ENCODE measurements at places on chromosomes 3 and 15.

- DNase-seq, result no peak
These were observed 21.1 kb downstream of the TTC23 start for GRCh38 chr15:99228120-99228770.

- DNase-seq, result no peak
These were observed 615.8 kb upstream of the AGTR1 start for GRCh38 chr3:148081926-148082325.

GRCh38 chr3:13509816-13510192 is 29.7 kb downstream of the HDAC11 start:
- DNase-seq, result no peak

- DNase-seq, result no peak
These were observed 450.1 kb upstream of the THBS1 start for GRCh38 chr15:39130556-39131379.

DNA sequence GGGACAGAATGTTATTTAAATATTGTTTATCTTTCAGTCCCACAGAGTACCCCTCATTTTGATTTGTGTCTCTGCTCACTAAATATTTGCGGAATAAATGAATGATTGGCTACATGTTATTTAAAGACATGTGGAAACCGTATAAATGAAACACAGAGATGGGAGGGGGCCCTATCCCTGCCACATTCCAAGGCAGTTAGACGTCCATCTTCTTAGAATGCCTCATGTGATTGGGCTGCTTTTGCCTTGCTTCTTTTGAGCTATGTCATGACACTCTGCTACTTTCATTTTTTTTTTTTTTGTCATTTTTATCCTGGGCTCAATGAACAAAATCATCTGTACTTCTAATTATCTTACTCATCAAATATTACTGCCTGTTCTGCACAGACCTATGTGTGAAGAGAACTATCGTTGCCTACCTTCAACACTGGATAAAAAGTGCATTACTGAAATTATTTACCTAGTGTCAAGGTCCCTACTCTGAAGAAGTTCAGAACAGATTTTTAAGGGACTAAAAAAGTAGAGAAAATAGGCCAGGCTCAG is 83.9 kb upstream of the FAM98B start:
- no peak for DNase-seq

DNA sequence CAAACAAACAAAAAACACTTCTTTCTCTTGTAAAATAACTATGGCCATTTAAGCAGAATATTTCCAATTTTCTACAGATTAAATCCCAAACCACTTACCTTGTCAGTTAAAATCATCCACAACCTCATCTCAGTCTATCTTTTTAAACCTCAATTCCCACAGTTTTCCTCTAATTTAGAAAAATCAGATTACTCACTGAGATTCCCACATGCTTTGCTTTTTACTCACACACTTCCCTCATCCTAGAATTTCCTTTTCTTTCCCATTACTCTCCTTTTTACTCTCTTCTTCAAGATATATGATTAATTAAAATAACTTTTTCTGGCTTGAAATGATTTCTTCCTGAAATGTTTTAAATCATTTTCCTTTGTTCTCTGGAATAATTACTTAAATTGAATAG is 790.7 kb downstream of the ROBO1 start:
- DNase-seq, result no peak

DNA sequence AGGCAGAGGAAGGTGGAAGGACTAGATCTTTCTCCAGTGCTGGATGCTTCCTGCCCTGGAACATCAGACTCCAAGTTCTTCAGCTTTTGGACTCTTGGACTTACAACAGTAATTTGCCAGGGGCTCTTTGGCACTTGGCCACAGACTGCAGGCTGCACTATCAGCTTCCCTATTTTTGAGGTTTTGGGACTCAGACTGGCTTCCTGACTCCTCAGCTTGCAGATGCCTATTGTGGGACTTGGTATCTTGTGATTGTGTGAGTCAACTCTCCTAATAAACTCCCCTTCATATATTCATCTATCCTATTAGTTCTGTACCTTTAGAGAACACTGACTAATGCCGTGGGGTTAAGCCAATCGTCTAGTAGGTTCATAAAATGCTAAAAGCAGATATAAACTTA is 8.8 kb upstream of the B3GNT5 start:
- DNase-seq, result no peak

- DNase-seq, result no peak
These were observed 40.9 kb upstream of the PCSK6 start for GRCh38 chr15:101530224-101530958.

DNA sequence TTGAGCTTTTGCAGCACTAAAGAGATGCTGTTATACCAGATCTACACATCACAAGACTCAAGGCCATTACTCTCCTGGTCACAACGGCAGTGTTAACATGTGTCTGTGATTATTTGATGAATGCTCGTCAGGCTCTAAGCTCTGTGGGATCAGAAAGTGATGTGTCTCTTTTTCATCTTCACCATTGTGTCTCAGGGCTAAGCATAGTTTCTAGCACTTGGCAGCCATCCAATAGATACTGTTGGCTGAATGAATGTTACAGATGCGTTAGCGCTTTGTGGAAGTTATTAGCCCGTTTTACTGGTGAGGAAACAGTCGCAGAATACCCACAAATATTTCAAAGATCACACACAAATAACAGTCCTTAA is 1.2 kb upstream of the FAM81A start:
- DNase-seq, result no peak

- DNase-seq, result no peak
These were observed 71.3 kb downstream of the TRAK1 start for GRCh38 chr3:42162462-42162861.

DNA sequence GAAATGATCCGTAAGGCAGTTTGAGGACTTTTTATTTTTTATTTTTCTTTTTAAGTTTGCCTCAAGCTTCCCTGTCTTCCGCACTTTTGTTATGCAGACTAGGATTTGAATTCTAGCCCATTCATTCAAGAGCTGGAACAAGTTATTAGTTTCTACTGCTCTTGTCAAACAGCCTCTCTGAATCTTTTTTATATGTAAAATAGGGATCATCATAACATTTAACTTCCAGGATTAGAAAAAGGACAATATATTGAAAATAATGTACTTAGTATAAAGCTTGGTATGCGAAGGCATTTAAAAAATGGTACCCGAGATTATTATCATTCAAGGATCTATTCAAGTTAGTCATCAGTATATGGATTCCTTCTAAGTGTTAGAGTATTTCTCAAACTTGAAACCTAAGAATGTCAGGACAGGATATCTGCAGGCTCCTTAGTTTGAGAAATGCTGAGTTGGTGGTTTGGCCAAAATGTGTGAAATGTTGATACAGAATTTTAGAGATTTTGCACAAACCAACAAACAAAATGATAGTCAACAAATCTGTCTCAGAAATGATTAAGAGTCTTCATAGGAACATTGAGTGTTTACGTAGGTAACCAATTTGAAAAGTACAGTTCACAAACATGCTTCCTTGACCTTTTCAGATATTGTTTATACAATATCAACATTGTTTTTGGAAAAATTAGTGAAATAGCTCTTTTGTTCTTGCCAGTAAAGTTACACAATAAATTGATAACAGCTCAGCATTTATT is 40.5 kb upstream of the IGSF10 start:
- DNase-seq, result no peak

- DNase-seq, result no peak
These were observed 173.0 kb downstream of the EBLN2 start for GRCh38 chr3:73234354-73235014.

DNA sequence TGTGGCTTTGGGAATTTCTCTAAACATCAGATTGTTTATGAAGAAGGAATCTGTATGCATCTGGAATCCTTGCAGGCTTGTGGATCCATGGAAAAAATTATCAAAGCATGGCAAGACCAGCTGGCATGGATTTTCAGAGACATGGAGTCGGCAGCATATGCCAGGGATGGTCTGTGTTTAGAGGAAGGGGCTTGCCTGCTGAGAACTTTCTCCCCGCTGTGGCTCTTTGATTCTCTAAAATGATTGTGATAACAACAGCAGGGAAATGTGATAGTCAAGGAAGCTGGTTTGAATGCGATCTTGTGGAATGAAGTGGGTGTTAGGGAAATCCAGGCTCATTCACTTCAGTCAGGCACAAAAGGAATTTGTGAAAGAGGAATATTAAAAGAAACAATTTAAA is 245.7 kb upstream of the THRB start:
- no peak for DNase-seq

- no peak for DNase-seq
These were observed 233.5 kb upstream of the AGTR1 start for GRCh38 chr3:148464246-148464645.

GRCh38 chr3:66406163-66406562 is 94.7 kb downstream of the LRIG1 start:
- no peak for DNase-seq

DNA sequence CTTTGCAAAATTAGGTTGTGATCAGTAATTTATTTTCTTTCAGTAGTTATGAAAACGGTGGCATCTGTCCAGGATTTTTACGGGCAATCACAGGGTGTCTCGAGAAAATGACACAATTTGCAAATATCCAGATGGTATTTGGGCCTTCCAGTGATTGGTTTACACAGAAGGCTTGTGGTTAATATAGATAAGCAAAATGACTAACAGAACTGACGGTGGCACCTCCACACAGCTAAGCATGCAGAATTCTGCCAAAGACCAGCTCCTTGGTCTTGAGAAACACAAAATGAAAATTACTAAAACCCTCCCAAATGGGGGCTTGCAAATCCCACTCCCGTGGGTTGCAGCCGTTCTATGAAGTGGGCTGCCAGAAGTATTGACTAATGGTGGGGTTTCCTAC is 5.5 kb downstream of the ARHGEF3 start:
- no peak for DNase-seq

DNA sequence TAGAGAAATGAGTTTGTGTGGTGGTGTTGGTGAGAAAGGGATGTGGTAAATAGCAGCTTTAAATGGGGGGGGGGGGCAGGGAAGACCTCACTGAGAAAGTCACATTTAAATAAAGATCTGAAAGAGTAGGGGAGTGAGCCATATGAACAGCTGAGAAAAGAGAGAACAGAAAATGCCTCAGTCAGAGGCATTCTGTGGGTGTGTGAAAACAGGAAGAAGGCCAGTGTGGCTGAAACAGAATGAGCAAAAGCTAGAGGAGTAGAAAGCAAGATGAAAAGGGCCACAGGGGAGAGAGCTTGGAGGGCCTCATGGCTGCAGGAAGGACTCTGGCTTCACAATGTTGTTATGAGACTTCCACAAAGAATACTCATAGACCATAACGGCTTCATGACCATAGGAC is 783.3 kb downstream of the ZPLD1 start:
- DNase-seq, result no peak

DNA sequence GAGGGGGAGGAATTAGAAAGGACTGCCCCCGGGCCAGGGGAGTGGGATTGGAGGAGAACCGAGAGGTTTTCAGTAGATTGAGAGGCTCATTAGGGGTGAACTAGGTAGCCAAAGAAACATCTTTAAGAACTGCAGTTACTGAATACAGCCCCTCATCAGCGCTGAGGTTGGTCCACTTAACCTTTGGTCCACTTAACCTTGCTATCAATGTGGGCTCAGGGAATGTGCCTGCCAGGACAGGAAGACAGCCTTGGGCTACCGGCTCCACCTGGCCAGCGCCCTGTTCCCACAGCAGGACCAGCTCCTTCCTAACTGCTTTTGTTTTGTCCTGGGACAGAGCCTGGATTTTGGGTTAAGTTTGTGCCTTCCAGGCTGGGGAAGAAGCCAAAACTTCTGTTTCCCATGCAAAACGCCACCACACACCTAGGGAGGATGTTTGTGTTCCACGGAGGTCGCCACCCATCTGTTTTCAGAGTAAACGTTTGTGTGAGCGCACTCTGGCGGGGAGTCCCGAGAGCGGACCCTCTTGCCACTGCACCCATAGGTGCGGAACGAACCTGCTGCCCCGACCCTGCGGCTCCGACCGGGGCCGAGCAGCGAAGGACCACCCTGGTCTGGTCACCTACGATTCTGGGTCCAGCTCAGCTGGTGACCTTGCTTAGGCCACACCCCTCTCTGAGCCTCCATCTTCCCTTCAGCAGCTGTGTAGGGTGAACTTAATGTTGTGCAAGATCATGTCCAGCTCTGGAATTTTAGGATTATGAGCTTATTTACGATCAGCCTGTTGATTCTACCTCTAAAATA is 107.4 kb downstream of the VGLL4 start:
- no peak for DNase-seq

- no peak for DNase-seq
These were observed 848.6 kb downstream of the IGSF11 start for GRCh38 chr3:118186051-118186450.

GRCh38 chr3:149589332-149589731 is 68.5 kb downstream of the WWTR1 start:
- no peak for DNase-seq

GRCh38 chr3:12490547-12490946 is 6.3 kb downstream of the TSEN2 start:
- DNase-seq, result no peak

GRCh38 chr3:194686816-194687637 is 1.3 kb downstream of the FAM43A start:
- DNase-seq, result no peak

DNA sequence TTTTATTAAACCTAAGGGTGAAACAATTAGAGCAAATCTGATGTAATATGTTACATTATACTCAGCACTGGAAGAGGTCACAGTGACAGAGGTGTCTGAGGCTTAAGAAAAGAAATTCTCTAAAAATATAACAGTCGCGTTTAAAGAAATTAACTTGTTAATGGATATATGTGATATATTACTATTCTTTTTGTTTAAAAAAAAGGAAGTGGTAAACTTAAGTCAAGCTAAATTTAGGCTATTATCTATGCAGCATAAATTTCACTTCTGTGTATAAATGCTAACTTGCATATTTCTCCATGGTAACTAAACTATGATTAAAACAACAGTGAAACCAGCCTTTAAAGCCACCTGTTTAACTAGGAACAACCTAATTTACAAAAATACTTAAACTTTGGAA is 191.3 kb downstream of the FOXP1 start:
- no peak for DNase-seq

- no peak for DNase-seq
These were observed 112.6 kb downstream of the GABRB3 start for GRCh38 chr15:26660241-26660640.

DNA sequence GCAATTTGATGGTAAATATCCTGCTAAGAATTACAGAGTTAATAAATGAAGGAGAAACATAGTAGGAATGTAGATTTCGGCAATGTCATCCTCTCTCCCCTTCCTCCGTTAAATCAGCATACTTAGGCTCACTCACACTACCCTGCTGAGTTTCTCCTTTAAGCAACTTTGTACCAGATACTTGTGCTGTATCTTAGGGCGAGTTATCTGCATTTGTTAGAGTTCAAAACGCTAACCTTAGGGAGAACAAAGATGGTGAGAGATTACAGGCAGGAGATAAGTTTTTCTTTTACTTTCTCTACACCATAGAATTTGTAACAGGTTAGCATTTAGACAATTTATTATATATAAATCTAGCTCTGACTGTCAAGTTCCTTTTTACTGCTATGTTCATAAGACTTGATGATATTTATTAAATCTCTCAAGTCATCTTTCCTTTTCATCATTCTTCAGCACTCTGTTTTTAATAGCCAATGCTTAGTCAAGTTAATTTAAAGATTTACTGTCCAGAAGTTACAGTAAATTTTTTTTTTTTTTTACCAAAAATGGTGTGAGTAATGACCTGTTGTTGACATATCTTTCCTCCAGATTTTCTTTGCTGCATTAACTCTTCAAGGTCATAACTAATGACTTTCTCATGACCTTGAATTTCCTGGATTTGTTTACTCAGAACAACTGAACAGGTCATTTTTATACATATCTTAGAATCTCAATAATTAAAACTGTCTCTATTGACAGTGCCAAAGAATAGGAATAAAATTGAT is 22.2 kb downstream of the SUCNR1 start:
- DNase-seq, result no peak

Data from occipital lobe (tissue), 3 donors.